ENCODE measurements at places on chromosomes 3 and 15. TPM values are rescaled to one million over a fixed set of nuclear protein-coding genes. Genes with fewer than 3 reads are reported as not detected.
A peak's percentile ranks its signal among the peaks of the same experiment; 100 is the strongest.

Gene ITIH1
- 1.3 TPM for total RNA-seq

Gene ROPN1
- not detected for total RNA-seq

Gene FYCO1
- 74.3 TPM for total RNA-seq

Gene MAP2K1
- 45.7 TPM for total RNA-seq

DNA sequence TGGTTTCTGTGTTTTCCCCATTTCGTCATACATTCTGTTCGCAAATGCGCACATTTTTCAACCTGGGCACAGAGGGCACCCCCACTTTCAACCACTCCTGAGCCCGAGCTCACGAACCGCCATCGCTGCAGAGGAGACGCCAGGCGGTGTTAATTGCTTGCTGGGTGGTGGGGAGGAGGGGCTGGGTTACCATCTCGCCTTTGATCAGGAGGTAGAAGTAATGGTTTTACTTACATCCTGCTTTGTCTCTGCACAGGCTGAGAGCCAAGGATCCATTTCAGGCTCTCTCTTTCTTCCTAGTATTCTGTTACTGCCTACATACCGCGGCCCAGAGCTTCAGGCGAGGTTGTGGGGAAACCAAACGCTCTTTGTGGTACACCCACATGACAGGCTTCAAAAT is 177.3 kb upstream of the WNT5A start:
- no peak for DNase-seq

DNA sequence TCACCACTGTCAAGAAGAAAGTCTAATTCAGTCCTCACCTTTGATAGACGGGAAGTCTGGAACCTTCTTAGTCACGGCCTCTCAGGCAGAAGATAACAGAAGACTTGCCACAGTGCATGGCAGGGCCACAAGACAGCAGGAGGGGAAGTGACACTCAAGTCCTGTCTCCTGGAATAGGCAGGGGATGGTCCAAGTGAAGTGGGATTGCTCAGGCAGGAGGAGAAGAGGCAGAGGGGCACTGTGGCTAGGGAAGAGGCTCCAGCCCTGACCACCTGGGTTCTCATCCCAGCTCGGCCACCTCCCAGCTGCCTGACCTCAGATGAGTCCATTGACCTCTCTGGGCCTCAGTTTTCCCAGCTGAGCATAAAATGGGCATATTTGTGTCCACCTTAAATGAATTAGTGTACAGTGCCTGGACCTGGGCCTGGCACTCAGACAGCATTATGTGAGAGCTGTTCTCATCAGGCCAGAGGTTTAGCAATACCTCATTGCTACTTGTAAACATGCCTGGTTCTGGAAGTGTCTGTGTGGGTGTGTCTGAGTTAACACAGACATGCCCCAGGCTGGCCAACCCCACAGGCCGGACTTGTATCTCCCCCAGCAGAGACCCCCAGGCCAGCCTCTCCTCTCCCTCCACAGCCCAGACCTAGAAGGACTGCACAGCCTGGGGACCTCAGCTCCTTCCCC is 11.5 kb upstream of the PCSK6 start:
- DNase-seq, result no peak

DNA sequence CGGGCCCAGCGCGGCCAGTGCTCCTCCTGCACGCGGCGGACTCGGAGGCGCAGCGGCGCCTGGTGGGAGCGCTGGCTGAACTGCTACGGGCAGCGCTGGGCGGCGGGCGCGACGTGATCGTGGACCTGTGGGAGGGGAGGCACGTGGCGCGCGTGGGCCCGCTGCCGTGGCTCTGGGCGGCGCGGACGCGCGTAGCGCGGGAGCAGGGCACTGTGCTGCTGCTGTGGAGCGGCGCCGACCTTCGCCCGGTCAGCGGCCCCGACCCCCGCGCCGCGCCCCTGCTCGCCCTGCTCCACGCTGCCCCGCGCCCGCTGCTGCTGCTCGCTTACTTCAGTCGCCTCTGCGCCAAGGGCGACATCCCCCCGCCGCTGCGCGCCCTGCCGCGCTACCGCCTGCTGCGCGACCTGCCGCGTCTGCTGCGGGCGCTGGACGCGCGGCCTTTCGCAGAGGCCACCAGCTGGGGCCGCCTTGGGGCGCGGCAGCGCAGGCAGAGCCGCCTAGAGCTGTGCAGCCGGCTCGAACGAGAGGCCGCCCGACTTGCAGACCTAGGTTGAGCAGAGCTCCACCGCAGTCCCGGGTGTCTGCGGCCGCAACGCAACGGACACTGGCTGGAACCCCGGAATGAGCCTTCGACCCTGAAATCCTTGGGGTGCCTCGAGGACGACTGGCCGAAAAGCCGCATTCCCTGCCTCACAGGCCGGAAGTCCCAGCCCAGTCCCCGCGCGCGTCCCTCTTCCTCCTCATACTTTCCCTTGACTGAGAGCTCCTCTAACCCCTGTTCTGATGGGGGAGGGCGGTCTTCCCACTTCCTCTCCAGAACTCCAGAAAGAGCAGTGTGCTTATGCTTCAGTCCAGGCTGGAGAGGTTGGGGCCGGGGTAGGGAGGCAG is 1.4 kb upstream of the IL17RC start:
- peak; percentile 87 for DNase-seq

DNA sequence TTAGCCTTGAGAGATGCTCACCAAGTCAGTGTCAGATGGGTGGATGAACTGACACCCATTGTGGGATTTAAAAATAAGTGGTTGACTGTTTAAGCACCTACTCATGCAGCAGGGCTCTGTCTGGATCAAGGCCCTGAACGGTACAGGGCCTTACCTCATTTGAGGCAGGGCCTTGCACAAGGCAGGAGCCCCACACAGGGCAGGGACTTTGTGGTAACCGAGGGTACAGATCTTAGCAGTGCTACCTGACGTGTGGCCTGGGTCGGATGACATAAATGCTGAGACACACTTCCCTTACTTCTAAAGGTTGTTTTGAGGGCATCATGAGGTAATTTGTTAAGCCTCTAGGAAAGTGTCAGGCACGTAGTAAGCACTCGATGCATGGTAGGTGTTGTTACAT is 59.5 kb upstream of the PLXNA1 start:
- no peak for DNase-seq

DNA sequence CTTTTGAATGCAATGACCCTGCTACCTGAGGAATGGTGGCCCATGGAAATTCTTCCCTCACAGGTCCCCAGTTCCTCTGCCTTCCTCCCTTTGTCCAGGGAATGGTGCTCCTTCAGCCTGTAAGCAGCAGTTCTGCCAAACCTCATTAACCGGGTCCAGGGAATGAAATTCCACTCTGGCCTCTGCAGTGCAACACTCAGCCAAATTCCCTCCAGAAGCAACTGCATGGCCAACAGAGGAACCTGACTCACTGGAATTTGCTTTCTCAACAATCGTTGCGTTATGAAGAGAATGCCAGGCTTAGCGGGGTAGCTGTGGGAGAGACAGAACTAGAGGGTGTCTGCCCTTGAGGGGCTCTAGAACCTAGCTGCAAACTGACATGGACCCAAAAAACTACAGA is 449.4 kb upstream of the PROK2 start:
- DNase-seq, result no peak
